ENCODE measurements at places on chromosomes 2 and 18.

DNA sequence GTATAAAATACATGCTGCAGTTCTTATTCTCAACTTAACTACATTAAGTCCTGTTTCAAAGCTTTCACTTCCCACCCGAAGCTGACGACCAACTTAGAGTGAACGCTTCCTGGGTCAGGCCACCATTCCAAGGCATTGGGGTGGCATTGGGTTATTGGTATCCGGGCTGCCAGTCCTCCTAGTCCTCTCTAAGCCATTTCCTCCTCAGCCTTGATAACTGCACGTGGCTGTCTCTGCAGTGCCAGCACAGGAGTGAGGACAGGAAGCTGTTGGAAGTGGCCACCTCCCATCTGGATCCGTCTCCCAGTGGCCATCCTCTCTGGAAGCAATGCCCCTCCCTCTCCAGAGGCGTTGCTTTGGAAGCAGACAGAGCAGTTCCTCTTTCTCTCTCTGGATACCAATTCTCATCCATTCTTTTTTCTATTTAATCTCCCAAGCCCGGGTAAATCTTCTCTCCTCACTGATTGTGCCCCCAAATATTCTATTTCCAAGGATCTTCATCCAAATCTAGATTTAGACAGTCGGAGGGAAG is 354.7 kb downstream of the EIPR1 start:
- no peak for DNase-seq

DNA sequence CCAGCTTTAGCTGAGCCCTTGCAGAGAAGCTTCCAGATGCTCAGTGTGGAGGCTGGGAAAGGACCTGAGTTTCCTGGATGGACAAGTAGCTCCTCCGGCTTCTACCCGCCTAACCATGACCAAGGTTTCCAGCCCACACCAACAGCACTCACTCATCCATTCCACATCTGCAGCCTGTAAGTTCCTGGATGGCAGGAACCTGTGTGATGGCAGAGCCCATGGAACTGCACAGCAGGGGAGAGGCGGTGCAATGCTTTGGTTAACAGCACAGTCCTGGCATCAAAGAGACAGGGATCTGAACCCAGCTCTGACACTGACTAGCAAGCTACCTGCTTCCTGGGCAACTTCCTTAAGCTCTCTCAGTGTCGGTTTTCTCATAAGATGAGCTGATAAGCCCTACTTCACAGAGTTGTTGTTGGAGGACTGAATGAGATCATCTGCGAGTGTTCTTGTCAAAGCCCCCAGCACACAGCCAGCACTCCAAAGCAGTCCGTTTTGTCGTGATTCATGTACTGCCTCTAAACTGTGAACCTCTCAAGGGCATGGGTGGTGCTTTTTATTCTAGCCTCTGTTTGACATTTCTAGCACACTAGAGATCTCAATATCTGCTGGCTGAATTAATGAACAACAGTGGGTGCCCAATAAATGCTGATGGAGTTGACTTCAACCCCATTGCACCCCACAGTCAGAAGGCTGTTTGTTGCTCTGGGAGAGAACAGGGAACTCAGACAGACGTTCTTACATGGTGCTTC is 41.6 kb upstream of the OTOF start:
- DNase-seq, result no peak

GRCh38 chr2:183898641-183899040 is 699.7 kb upstream of the ZNF804A start:
- DNase-seq, result no peak

GRCh38 chr2:67374481-67374880 is 22.7 kb upstream of the ETAA1 start:
- DNase-seq, result no peak

- DNase-seq, result no peak
These were observed 7.6 kb downstream of the CUL3 start for GRCh38 chr2:224577541-224577940.

DNA sequence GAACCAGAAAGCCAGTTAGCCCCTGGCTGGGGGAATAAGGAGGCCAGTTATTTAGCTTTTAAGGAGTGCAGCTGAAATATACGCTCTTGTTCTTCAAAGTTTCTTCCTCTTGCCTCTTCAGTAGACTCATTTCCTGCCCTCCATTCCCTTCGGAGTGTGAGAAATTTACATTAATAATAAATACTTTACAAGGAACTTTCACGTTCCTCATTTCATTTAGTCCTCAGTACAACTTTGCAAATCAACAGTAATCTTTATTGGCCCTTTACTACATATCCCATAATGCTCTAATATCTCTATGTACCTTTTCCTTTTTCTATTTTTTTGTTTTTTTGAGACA is 15.6 kb downstream of the PLCD4 start:
- DNase-seq, result no peak

DNA sequence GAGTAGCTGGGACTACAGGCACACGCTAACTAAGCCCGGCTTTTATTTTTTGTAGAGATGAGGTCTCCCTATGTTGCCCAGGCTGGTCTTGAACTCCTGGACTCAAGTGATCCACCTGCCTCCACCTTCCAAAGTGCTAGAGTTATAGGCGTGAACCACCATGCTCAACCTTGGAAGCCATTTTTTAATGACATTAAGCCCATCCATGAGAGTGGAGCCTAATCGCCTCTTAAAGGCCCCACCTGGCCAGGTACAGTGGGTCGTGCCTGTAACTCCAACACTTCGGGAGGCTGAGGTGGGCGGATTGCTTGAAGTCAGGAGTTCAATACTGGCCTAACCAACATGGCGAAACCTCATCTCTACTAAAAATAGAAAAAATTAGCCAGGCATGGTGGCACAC is 41.6 kb upstream of the TFCP2L1 start:
- no peak for DNase-seq

- DNase-seq, result no peak
These were observed 352.0 kb downstream of the IRS1 start for GRCh38 chr2:226447338-226448300.

GRCh38 chr2:207122651-207123334 is 43.0 kb downstream of the KLF7 start:
- no peak for DNase-seq

GRCh38 chr2:20597860-20598183 is 53.1 kb downstream of the HS1BP3 start:
- DNase-seq, result no peak

GRCh38 chr2:74001781-74002504 is 17.2 kb downstream of the TET3 start:
- DNase-seq, result no peak

DNA sequence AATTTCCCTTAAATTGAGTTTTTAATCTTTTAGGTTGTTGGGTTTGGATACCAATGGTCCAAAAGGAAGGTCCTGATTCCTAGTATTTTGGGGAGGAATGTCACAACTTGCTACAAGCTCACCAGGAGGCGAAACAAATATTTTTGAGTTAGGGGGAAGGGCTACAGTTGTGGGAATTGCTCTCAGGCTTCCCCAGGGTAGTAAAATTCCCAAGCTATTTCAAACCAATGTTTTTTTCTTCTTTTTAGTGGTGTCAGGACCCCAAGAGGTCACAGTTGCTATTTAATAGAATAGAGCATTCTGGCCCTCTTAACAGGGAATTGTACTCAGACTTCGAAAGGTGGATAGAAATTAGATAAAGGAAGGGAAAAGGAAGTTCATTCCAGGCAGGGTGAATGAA is 68.5 kb upstream of the ST3GAL5 start:
- no peak for DNase-seq

- peak; percentile 1 for DNase-seq
These were observed 856.8 kb upstream of the GCFC2 start for GRCh38 chr2:76567478-76567877.

GRCh38 chr2:179432751-179433150 is 168.1 kb upstream of the SESTD1 start:
- no peak for DNase-seq

DNA sequence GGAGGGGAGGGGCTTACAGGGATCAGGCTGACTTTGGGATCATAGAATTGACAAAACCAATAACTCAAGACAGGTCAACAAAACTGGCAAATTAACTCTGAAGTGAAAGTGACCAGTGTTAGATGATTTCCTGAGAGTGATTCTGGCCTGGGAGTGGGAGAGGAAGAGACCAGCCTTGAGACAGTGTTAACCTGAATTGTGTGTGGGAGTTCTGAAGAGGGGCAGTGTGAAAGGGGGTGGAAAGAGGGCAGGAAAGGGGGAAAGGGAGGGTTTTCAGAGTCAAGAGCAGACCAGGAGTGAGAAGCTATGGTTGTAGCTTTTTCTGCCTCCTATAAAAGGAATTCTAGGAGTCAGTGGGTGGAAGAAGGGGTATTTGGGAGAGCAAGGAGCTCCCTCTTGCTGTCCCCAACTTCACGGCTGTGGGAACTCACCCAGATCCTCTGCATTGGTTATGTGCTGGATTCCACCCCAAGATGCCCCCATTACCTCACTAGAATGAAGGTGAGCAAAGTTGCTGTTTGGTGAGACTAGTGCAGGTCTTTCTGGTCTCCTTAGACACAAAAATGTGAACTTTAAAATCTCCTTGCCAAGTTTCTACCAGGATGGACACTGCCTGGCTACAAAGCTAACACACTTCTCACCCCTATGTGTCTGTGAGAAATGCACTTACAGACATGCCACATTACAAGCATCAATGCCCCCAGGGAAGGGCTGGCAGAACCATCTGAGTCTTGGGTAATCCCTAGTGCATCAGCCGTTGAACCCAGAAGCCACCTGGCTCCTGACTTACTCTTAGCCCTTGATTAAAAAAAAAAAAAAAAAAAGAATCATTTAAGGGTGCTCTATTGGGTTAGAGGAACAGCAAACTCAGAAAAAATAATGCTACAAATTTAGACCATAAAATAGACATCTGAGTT is 61.6 kb downstream of the BMP10 start:
- peak; percentile 81 for DNase-seq

DNA sequence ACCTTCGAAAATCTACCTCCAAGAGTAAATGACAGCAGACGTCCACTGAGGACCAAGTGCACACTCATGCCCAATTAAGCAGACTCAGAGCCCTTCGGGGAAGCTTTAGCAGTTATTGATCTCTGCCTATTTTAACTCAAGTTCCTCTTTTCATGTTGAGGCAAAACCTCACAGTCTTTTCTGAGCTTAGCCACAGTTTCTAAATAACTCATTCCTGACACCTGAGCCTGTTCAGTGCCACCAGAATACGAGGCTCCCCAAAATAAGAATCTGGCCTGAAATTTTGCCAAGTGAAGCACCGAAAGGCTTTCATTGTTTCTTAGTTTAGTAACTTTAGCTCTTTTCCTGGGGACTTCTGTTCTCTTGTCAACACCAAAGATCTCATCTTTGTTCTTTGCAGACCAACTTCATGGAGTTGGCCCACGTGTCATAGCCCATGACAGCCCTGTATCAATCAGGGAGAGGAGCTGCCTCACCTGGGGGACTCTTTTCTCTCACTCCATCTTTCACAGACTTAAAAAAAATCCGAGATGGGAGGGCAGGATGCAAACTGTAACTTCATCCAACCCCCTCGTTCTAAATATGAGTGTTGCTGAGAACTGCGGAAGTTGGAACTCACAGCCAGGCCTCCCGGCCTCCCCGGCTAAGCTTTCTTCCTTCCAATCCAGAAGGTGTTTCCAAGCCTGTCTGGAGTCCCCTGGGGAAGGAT is 22.2 kb downstream of the INPP5D start:
- peak; percentile 83 for DNase-seq

- peak; percentile 94 for DNase-seq
These were observed 128.6 kb upstream of the NYAP2 start for GRCh38 chr2:225270861-225271260.

DNA sequence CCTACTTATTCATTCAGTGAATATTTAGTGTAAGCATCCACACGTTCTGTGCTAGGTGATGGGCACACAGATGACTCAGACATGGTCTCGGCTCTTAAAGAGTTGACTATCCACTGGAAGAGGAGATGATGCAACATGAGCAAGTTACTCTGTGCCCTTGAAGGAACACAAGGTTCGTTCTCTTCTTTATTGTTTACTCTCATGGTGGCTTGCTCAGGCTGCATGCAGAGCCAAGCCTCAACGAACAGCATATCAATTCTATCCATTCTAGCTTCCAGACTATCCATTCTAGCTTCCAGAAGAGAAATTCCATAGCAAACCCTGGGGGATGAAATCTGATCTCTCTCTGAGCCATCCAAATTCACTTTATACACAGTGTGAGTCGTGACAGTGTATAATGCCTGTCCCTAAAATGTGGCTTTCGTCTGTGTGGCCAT is 68.1 kb upstream of the CTAGE1 start:
- DNase-seq, result no peak
